ENCODE measurements at places on chromosomes 6 and 20. TPM values are rescaled to one million over a fixed set of nuclear protein-coding genes. Genes with fewer than 3 reads are reported as not detected.

DNA sequence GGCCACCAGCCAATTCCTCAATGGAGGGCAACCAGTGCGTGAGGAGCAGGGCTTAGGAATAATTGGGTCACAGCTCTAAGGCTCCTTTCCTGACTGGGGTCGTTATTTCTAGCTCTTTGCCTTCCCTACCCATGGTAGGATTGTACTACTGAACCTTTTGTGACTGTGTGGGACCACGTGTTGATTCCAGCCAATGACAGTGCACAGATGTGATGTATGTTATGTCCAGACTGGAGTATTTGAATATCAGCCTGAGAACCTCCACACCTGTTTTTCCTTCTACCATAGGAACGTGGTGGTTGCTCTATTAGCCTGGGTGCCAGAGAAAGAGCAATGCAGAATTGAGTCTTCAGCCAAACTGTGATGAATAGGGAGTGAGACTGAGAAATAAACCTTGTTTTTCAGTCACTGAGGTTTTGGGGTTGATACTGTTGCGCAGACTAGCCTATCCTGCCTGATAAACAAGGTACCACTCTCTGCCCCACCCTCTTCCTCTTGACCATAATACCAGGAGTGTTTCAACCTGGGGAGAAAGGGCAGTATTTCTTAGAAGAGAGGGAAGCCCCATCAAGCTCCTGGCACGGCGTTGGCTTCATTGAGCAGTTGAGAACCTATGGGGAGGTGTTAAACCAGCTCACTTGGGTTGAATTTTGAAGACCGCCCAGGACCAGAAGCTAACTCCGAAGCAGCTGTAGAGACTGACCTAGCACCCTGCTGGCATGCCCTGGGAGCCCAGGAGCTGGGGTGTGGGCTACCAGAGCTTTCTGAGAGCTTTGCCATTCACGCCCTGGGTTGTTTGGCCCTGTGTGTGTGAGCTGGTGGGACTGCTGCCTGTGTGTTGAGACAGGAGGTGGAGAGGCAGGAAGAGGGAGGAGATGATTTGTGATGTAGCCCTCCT, 105.5 kb upstream of the BACH2 start:
- no peak overlapping the region for H3K4me3 ChIP-seq
- H3K4me1 ChIP-seq: peaks cover 20% of the 10 kb centered on the region
- peaks cover 41% of the 10 kb centered on the region for H3K27me3 ChIP-seq

DNA sequence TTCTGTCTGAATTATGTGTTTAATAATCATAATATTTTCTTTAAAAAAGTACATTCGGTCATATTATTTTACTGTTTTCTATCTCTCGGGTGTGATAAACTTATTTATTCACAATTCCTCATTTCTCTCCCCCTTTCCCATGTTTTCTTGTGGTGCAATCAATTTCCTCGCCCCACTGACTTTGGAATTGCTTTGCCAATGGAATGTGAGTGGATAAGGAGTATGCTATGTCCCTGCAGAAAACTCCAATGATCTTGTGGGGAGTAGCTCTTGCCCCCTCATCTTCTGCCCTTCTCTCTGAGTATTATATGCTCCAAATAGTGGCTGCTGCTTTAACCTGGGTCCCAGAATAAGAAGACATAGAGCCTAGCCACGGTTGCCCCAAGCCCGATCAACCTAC, 64.1 kb downstream of the HMGN3 start:
- peaks cover 21% of the 10 kb centered on the region for H3K4me1 ChIP-seq
- no peak overlapping the region for H3K4me3 ChIP-seq
- H3K27me3 ChIP-seq: no peaks in the 10 kb centered on the region
- H3K27ac ChIP-seq: peak overlapping the region; percentile 63

DNA sequence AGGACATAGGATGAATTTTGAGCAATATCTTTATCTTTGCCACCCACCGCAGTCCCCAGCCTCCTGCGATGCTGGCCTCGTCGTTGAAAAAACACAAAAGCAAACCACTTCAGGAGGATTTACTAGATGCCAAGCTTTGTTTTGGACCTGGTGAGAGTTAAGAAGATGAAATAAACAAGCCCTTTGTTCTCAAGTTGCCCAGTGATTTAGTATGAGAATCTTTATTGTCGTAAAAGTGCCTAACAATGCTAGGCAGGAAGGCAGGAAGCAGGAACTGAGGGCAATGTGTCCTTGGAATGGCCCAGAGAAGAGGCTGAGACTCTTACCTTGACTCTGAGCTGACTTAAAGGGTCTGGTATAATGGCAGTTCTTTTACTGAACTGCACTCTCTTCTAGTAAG, 116.0 kb downstream of the TRMT11 start:
- no peak overlapping the region for H3K4me3 ChIP-seq
- no peaks in the 10 kb centered on the region for H3K27me3 ChIP-seq
- H3K36me3 ChIP-seq: peaks cover 10% of the 10 kb centered on the region
- H3K27ac ChIP-seq: no peak overlapping the region
- H3K4me1 ChIP-seq: no peaks in the 10 kb centered on the region

GRCh38 chr6:296151-297122, 4.2 kb downstream of the DUSP22 start:
- no peak overlapping the region for H3K27ac ChIP-seq
- no peaks in the 10 kb centered on the region for H3K36me3 ChIP-seq
- H3K4me3 ChIP-seq: no peak overlapping the region

GRCh38 chr6:87197547-87197946, 42.2 kb downstream of the ZNF292 start:
- H3K4me1 ChIP-seq: peaks cover 5% of the 10 kb centered on the region
- no peaks in the 10 kb centered on the region for H3K27me3 ChIP-seq
- DNase-seq: no peak
- no peak overlapping the region for H3K4me3 ChIP-seq
- H3K27ac ChIP-seq: no peak overlapping the region

The TFAP2A gene
- 10.0 TPM for total RNA-seq
